ENCODE measurements at places on chromosomes 12 and 14. TPM values are rescaled to one million over a fixed set of nuclear protein-coding genes. Genes with fewer than 3 reads are reported as not detected.

Gene CELA1
- not detected for polyA plus RNA-seq

Gene KRT1
- polyA plus RNA-seq = not detected

Gene BCAT1
- 60.6 TPM for polyA plus RNA-seq

Gene NAA25
- 16.1 TPM for polyA plus RNA-seq

Gene CNTN1
- 0.38 TPM for polyA plus RNA-seq

Gene ST8SIA1
- polyA plus RNA-seq = 0.15 TPM

Gene CLEC1B
- polyA plus RNA-seq = not detected

Gene RNASE7
- polyA plus RNA-seq = not detected

Gene R3HDM2
- polyA plus RNA-seq = 17.0 TPM

Gene SLC2A14
- polyA plus RNA-seq = not detected

Gene P2RX2
- polyA plus RNA-seq = not detected

Gene OR6C2
- polyA plus RNA-seq = not detected

Gene LHX5
- not detected for polyA plus RNA-seq

Gene DAO
- not detected for polyA plus RNA-seq

Gene IQSEC3
- not detected for polyA plus RNA-seq

Gene DNAL1
- polyA plus RNA-seq = 16.7 TPM

Gene SLC5A8
- not detected for polyA plus RNA-seq

Gene RHOJ
- 3.0 TPM for polyA plus RNA-seq

Gene NPAS3
- not detected for polyA plus RNA-seq

Gene KRT78
- polyA plus RNA-seq = not detected

Gene NAB2
- polyA plus RNA-seq = 21.6 TPM

Gene HSPB8
- polyA plus RNA-seq = 15.3 TPM

Gene RNU7-1
- polyA plus RNA-seq = not detected

Gene IFNG
- polyA plus RNA-seq = not detected

Gene ITGA7
- 2.1 TPM for polyA plus RNA-seq

Gene EVL
- polyA plus RNA-seq = 6.2 TPM

Gene GUCY2C
- not detected for polyA plus RNA-seq

Gene SPTB
- polyA plus RNA-seq = not detected
